Activated naive CD4-positive, alpha-beta T cell treated with anti-CD3 and anti-CD28 coated beads for 36 hours (primary cell): ENCODE measurements at places on chromosomes 3 and 15. TPM values are rescaled to one million over a fixed set of nuclear protein-coding genes. Genes with fewer than 3 reads are reported as not detected.

DNA sequence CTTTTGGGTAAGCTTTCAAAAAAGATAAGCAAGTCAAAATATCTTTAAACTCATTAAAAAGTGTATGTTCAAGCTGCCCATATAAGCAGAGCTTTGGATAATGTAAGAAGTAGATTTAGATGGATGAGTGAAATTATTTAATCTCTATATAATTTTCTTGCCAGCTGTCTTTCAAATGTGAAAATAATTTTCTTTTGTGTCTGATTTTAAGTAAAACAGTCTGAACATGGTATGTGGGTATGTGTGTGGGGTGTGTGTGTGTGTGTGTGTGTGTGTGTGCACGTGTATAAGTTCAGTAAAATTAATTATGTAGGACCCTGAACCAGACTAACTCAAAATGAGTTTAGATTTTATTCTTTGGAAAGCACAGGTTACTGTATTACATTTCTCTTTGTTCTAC, 155.2 kb upstream of the CGNL1 start:
- no peak for DNase-seq
- H3K27ac ChIP-seq: no peak overlapping the region
- H3K27me3 ChIP-seq: no peaks in the 10 kb centered on the region
- no peaks in the 10 kb centered on the region for H3K36me3 ChIP-seq

GRCh38 chr15:92631721-92632120, 23.9 kb downstream of the FAM174B start:
- no peak overlapping the region for H3K4me3 ChIP-seq
- peaks cover 9% of the 10 kb centered on the region for H3K4me1 ChIP-seq
- H3K36me3 ChIP-seq: peaks cover 2% of the 10 kb centered on the region
- DNase-seq: no peak

The SMC4 gene
- 191 TPM for total RNA-seq

DNA sequence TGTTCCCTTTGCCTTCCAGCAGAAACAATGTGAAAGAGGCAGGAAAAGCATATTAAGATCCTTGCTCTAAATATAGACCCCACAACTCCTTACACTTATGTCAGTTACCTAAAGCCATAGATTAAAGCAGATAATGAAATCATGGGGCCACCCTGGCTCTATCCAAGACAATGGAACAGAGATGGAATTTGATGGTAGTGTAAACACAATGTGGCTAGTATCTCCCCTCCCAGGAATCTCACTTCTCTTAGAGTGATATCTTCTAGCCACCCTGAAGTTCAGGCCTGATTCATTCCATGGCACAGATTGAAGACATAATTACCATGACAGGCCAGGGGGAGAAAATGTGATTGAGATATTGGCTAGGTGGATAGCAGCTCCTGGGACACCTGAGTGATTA, 32.6 kb downstream of the GALNT15 start:
- peaks cover 4% of the 10 kb centered on the region for H3K4me1 ChIP-seq
- H3K36me3 ChIP-seq: no peaks in the 10 kb centered on the region
- no peak overlapping the region for H3K27ac ChIP-seq
- H3K27me3 ChIP-seq: no peaks in the 10 kb centered on the region

DNA sequence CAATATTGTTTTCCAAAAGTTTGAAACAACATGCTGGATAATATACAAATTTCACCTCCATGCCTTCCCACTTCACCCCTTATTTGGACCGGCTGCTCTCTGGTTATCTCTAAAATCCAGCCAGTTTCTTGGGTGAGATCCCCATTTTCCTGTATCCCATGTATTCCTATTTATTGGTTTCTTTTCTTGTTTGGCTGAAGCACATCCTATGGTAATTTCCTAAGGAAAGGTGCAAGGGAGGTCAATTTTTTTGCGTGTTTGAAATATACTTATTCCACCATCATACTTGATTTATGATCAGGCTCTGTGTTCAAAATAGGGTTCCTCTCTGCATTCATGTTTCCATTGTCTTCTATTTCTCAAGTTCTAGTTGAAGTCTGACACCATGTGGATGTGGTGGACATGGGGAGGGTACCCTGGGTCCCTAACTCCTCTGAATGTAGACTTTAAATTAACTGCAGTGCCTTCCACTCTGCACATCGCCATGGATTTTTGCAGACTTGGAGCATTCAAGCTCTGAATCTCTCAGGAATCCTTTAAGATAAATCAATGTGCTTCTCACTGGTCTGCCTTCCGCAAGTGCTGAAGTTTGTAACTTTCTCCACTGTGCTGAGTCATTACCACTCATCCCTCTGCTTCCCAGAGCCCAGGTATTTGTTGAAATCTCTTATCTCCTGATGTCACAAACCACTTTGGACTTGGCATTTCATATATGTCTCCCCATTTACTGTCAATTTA, 52.1 kb upstream of the TLE3 start:
- no peak for DNase-seq
- H3K27ac ChIP-seq: no peak overlapping the region
- H3K4me1 ChIP-seq: no peaks in the 10 kb centered on the region
- peaks cover 3% of the 10 kb centered on the region for H3K27me3 ChIP-seq

The TM4SF1 gene
- total RNA-seq: not detected

The MORC1 gene
- total RNA-seq: not detected

The RARB gene
- not detected for total RNA-seq

DNA sequence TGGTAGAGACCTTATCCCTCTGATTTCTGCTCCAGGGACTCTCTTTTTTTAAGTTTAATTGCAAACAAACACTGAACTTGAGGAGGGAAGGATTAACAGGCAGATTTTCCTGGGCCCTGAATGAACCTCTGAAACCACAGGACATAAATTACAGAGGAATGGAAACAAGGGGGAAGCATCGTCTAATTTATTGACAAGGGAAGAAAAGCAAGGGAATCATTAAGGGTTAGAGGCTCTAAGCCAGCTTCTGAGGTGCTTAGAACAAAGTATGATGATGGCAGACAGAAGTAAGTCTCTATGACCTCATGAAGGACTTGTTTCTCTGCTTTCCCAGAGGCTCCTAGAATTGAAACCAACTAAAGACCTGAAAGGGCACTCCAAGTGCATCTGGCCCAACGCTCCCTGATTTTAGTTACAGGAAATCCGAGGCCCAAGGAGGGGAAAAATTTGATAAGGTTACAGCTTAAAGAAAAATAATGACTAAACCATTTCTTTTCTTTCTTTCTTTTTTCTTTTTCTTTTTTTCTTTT, 244.7 kb upstream of the NR2E3 start:
- no peak for DNase-seq
- no peaks in the 10 kb centered on the region for H3K36me3 ChIP-seq
- peaks cover 18% of the 10 kb centered on the region for H3K27me3 ChIP-seq
- no peak overlapping the region for H3K4me3 ChIP-seq
- no peaks in the 10 kb centered on the region for H3K4me1 ChIP-seq

GRCh38 chr3:114336122-114336697, 42.4 kb downstream of the TIGIT start:
- H3K4me3 ChIP-seq: no peak overlapping the region
- H3K27me3 ChIP-seq: no peaks in the 10 kb centered on the region
- H3K27ac ChIP-seq: no peak overlapping the region
- no peak for DNase-seq
- peaks cover 18% of the 10 kb centered on the region for H3K4me1 ChIP-seq

- H3K4me3 ChIP-seq: no peak overlapping the region
- H3K36me3 ChIP-seq: no peaks in the 10 kb centered on the region
- H3K27me3 ChIP-seq: peaks cover 7% of the 10 kb centered on the region
- H3K27ac ChIP-seq: no peak overlapping the region
- DNase-seq: no peak
These were observed 232.2 kb downstream of the VPS13C start for GRCh38 chr15:61828008-61828407.

DNA sequence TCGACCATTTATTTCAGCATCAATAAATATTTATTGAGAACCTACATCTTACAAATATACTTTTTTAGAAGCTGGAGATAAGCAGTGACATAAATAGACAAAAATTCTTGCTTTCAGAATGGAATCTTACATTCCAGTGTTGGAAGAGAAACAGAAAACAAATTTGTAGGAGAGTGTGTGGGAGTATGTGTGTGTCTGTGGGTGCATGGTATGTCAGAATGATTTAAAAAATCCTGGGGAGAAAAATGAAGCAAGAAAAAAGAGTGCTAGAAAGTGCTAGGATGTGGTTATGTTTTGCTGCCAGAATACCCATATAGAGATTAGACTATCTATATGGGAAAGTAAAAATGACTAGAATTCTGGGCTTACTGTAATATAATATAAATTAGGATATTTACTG, 561.7 kb upstream of the SGO1 start:
- H3K4me1 ChIP-seq: no peaks in the 10 kb centered on the region
- no peaks in the 10 kb centered on the region for H3K27me3 ChIP-seq
- H3K27ac ChIP-seq: no peak overlapping the region
- DNase-seq: no peak
- H3K4me3 ChIP-seq: no peak overlapping the region

GRCh38 chr3:713006-713621, 379.7 kb upstream of the CNTN6 start:
- no peak overlapping the region for H3K27ac ChIP-seq
- no peak overlapping the region for H3K4me3 ChIP-seq
- no peaks in the 10 kb centered on the region for H3K4me1 ChIP-seq
- DNase-seq: no peak
- no peaks in the 10 kb centered on the region for H3K36me3 ChIP-seq

DNA sequence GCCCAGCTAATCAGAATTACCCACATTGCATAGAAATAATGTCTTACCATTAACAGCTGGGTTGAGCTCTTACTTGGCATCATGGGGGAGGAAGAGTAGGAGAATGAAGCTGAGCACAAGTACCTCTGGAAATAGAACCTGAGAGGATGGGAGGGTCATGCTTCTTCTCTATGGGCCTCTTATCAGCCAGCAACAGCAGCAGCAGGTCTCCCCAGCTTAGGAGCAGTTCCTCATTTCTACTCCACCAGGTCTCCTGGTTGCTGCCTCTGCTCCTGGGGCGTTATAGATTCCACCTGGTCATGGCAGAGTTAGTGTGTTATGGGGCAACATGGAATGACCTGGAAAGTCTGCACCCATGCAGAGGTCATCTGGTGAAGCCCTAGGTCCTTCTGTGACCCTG, 3.4 kb downstream of the FSD2 start:
- H3K4me1 ChIP-seq: no peaks in the 10 kb centered on the region
- peaks cover 18% of the 10 kb centered on the region for H3K27me3 ChIP-seq
- no peaks in the 10 kb centered on the region for H3K36me3 ChIP-seq
- no peak overlapping the region for H3K27ac ChIP-seq
- no peak overlapping the region for H3K4me3 ChIP-seq
- DNase-seq: no peak

DNA sequence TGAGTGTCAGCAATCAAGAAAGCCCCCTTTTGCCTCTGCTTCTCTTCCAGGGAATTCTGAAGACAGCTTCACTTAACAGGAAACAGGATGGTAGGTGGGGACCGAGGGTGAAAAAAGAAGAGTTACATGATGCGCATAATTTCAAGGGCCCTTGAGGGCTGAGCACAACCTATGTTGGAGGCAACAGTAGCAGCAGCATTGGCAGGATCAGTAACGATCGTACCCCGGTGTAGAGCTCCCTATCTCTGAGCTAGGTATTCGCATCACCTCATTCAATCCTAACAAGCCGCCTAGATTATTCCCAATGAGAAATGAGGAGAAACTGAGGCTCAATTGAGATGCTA, 432 bp upstream of the RAD54L2 start:
- peak overlapping the region; percentile 89 for H3K27ac ChIP-seq
- no peaks in the 10 kb centered on the region for H3K27me3 ChIP-seq
- DNase-seq: peak; percentile 25
- H3K36me3 ChIP-seq: no peaks in the 10 kb centered on the region
